Ascending aorta (tissue), 2 donors: ENCODE measurements at places on chromosomes 12 and 14.

- no peak for DNase-seq
These were observed 261.2 kb downstream of the DPF3 start for GRCh38 chr14:72632727-72633126.

GRCh38 chr12:72110937-72111650 is 161.1 kb upstream of the TRHDE start:
- DNase-seq: no peak

DNA sequence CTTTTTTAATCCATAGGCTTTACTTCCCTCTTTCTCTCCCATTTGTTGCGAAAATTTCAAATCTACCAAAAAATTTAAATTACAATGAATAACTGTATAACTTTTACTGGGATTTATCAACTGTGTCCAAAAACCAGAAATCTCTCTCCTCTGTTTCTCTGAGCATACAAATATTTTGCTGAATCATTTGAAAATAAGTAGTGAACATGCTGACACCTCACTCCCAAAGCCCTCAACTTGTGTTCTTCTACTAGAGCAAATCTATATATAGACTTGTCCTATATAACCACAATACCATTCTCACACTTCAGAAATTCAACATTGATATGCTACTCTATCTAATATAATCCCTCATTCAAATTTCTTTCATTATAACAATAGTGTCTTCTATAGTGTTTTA is 53.1 kb downstream of the SLCO1C1 start:
- DNase-seq: no peak

GRCh38 chr14:54637270-54638134 is 70.6 kb downstream of the SAMD4A start:
- DNase-seq: no peak

DNA sequence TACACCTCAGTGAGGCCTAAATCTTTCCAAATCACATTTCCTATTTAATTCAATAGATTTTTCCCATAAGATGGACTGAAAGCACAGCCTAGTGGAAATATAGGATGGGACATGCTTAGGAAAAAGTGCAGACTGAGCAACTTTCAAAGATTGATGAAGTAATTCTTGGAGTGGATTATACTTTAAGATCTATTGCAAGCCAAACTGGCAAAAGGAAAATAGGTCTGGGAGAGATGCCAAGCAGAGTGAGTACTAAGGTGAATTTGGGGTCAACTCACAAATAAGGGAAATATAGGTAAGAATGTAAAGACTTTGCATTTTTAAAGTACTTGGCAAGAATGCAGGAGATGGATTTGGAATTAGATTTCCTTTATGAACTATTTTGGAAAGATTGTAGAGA is 170.2 kb upstream of the FOXG1 start:
- no peak for DNase-seq

- no peak for DNase-seq
These were observed 15.7 kb downstream of the TBX3 start for GRCh38 chr12:114668151-114668885.

- DNase-seq: peak; percentile 58
These were observed 832 bp upstream of the SYT1 start for GRCh38 chr12:78863482-78864402.

DNA sequence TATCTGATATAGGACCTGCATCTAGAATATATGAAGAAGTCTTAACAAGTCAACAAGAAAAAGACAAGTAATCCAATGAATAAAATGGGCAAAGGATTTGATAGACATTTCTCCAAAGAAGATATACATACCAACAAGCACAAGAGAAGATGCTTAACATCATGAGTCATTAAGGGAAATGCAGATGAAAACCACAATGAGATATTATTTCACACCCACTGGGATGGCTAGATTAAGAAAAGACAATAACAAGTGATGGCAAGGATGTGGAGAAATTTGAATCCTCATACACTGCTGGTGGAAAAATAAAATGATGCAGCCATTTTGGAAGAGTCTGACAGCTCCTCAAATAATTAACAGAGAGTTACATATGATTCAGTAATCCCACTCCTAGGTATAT is 502.6 kb downstream of the FUT8 start:
- no peak for DNase-seq

GRCh38 chr14:71411285-71411595 is 504.0 kb downstream of the PCNX1 start:
- DNase-seq: no peak

DNA sequence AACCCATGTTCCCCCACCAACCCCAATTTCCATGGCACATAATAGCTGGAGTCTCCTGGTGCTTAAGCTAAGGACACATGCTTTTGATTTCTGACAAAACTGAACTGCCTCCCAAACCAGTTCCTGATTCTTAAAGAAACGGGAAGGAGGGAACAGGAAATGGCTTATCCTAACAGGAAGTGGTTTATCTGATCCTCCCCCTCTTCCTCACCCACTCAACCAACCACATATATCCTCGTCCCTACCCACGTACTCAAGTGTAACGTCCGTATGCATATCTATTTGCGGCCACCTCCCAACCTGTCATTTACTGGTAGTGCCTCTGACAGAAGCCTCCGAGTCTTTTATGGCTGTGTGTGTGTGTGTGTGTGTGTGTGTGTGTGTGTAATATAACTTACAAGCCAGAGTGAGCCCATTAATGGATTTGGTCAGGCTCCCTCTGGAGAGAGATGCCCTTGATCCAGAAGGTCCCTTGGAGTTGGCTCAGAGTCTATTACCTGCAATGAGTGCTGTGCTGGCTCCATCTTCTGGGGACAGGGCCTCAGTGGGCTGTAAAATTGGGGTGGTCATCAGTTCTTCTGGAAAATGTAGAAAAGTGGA is 7.7 kb downstream of the DAZAP2 start:
- DNase-seq: no peak

GRCh38 chr14:104899781-104900180 is 24.9 kb upstream of the PLD4 start:
- no peak for DNase-seq

GRCh38 chr12:98110536-98110935 is 404.9 kb upstream of the TMPO start:
- no peak for DNase-seq

- no peak for DNase-seq
These were observed 25.6 kb downstream of the CRADD start for GRCh38 chr12:93702707-93703315.

GRCh38 chr14:55347748-55348147 is 63.9 kb downstream of the ATG14 start:
- DNase-seq: no peak

- DNase-seq: no peak
These were observed 440.1 kb upstream of the FAR2 start for GRCh38 chr12:28708918-28709371.

DNA sequence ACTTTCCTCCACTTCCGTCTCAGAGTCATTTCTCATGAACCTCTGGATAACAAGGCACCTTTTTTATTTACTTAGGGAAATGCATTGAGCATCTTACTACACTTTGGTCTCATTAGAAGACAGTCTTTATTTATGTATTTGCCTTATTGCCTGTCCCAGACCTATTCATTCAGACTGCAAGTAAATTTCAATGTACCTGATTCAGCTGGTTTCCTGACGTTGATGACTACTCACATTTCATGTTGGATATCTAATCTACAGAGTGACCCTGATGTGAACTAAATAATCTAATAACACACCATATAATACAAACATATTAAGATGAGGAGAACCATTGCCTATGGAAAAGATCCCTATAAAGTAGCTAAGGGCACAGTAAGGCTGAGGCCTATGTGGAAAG is 267.7 kb downstream of the SLC6A15 start:
- no peak for DNase-seq

DNA sequence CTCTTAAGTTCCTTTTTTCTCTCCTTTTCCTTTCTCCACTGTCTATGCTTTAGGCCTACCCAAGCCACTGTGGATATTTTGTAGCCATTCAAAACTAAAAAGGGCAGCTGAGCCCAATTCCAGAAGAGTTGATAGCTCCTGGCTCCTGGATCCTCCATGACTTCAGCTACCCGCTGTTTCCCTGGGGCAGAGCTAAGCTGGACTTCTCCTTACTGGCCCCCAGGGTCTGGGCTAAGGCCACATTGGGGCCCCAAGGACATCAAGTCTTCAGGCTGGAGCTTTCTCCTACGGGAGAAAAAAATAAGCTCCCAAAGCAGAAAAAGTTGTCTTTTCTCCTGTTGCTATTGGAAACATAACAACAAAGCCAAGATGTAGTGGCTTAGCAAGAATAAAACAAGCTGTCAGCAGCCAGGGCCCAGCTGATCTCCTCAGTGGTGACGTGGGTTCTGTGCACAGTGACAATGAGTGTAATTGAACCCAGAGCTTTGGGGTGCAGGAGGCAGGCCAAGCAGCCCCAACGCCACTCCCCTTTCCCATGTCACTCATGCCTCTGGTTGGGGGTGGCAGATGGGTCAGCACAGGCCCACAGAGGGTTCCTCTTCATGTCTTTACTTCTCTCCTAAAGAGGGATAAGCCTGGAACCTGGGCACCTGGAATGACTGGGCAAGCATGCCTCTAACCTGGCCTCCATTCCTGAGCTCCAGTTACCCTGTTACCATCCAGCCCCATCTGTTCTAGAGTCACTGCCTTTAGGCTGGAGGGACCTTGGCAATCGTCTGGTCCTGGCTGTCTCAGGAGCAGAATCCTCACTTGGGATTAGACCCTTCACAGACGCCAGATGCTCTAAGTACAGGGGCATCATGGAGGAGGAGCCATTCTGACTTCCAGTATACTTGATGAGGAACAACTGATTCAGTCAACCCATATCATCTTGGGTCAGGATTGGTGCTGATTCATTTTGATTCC is 171.2 kb downstream of the ZFP36L1 start:
- peak; percentile 84 for DNase-seq

DNA sequence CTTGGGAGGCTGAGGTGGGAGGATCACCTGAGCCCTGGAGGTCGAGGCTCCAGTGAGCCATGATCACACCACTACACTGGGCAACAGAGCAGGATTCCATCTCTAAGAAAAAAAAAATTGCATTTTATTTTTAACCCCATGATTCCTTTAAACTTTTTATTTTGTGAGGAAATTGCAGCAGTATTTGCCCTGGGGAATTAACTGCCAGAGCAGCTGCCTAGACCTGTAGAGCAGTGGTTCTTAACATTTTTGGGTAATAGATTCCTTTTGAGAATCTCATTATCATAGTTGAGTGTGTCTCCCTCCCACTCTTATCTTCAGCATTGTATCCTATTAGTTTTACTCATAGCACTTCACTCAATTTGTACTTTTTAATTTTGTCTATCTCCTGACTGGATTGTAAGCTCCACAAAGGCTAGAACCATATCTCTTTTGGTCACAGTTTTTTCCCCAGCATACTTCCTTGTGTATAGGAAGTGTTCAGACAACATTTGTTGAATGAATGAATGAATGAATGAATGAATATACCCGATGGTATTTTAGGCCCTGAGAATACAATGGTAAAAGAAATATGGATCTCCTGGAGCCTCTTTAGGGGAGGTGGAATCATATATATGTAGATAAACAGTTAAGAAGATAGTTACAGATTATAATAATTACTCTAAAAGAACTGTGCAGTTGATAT is 40.6 kb downstream of the BRMS1L start:
- DNase-seq: no peak

GRCh38 chr12:21566907-21567394 is 37.7 kb downstream of the GYS2 start:
- DNase-seq: no peak

- DNase-seq: no peak
These were observed 343.2 kb upstream of the TMTC1 start for GRCh38 chr12:30126944-30127343.

- DNase-seq: no peak
These were observed 779.9 kb upstream of the TMEM132C start for GRCh38 chr12:127487031-127487430.

GRCh38 chr12:69471076-69471430 is 865 bp downstream of the FRS2 start:
- no peak for DNase-seq
